Stimulated activated CD8-positive, alpha-beta memory T cell treated with anti-CD3 and anti-CD28 coated beads, Interleukin-12 subunit alpha, Interleukin-12 subunit beta, amount 100 ng/mL, for 1 hour (primary cell): ENCODE measurements at places on chromosomes 11 and 22.

DNA sequence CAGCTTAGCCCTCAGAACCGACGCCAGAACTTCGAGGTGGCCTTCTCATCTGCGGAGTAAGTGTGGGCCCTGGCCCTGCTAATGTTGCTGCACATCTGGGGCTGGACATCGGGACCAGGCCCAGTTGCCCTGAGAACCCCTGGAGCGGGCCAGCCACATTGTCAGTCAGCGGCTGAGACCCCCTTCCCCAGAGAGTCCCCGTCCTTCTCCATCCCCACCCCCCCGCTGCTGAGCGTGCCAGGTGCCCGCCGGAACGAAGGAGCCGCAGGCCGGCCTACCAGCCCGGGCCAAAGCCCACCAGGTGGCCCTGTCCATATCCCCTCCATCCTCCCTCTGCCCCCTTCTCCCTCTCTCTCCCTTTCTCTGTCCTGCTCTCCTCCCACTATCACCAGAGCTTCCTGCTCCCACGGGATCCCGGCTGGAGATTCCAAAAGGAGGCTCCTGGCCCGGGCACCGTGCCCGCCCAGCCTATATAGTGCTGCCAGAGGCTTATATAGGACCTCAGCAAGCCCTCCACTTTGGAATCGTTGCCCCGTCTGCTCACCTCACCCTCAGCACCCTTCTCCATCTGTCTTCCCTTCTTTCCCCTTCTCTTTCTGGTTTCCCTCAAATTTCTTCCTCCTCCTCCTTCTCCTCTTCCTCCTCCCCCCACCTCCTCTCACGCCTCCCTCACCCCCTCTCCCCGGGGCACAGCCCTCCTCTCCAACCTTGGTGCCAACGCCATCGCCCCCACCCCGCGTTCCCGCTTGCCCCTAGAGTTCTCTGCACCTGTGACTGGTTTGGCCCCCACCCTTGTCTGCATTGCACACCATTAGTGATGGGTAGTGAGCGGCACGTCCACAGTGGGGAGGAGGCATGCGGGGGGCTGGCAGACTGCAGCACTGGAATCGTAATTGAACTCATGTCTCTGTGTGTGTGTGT, 7.3 kb downstream of the SELENOM start:
- no peak for DNase-seq

DNA sequence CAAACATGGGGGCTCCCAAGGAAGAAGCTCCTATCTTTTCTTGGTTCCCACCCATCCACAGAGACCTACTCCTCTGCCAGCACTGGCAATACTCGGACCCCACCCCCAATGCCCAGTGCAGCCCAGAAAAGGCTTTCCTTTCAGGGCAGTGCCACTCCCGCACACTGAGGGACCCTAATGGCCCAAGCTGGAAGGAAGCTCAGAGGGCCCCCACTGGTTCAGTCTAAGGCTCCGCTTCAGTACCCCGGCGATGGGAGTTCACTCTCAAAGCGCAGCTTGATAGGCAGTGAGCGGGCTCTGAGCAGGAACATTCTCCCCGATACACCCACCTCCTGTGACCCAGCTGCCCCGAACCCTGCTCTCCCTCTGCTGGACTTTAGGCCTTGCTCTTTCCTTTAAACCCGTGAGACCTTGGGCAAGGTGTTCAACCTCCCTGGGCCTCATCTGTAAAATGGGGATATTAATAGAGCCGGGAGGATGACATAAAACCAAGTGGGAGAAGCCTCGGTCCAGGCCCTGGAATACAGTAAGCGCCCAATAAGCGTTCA, 48.4 kb downstream of the CHRDL2 start:
- DNase-seq: no peak

DNA sequence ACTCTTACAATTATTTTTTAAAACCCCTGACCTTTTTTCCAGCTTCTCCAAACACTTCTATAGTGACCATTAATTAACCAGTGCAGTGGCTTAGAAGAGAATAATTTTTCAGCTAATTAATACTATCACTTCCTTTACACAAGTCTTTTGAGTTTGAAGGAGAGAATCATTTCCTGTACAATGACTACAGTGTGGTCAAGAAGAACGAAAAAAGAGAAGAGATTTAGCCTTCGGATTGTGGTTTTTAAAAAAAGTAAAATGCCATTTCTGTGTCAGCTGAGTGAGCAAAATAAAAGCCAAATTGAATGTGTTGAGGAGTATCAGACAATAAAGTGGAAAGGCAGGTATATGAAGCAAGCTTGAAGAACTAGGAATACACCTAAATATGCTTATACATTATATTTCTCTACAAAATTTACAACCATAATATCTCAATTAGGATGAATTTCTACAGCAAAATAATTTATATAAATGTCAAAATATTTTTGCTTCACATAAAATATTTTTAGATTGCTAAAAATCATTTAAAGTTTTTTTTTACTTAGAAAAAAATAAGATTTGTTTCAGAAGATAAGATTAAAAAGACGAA, 1155.2 kb upstream of the CNTN5 start:
- DNase-seq: no peak

GRCh38 chr11:7577291-7578190, 63.7 kb downstream of the PPFIBP2 start:
- DNase-seq: no peak
